ENCODE measurements at places on chromosomes 5 and 9.

DNA sequence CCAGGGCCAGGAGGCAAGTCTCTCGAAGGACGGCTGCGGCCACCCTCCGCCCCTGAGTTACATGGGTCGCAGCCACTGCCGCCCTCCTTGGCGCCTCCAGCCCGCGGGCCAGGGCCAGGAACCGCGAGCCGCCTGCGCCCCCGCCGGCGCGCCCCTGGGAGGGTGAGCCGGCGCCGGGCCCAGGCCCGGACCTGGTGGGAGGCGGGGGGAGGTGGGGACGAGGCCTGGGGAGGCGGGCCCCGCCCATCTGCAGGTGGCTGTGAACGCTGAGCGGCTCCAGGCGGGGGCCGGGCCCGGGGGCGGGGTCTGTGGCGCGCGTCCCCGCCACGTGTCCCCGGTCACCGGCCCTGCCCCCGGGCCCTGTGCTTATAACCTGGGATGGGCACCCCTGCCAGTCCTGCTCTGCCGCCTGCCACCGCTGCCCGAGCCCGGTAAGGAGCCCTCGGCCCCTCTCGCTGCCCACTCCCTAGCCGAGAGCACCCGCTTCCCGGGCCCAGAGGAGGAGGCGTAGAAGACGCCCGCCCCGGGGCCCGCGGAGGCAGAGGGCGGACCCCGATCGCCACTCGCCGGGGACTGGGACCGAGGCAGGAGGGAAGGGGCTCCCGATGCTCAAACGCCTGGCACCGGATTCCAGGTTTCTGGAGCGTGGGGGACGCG, at the start of gene ASS1:
Gene ASS1 (plus strand): TSS at position 397 of the 657 bp plus-strand sequence. CDS start 7,268 bp downstream, outside the sequence.
- no peak for DNase-seq

- no peak for DNase-seq
Observed at GRCh38 chr5:142692321-142692894, 6.5 kb upstream of the FGF1 start.

DNA sequence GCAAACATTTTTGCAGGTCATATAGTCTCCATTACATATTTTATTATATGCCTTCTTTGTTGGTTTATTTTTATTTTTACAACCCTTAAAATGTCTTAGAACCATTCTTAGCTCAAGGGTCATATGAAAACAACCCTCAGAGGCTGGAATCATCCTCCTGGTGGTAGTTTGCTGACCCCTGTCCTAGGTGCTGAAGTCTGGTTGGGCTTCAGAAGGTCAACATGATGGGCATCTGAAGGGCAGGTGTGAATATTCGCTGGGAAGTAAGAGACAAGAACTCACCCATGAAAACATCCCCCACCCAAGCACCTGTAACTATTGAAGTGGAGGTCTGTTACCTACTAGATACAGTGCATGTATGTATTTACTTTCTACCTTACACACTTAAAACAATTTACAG, 75.4 kb downstream of the OSMR start:
- no peak for DNase-seq

- no peak for DNase-seq
Observed at GRCh38 chr5:130323804-130324454, 419.7 kb downstream of the CHSY3 start.

Measured in effector memory CD8-positive, alpha-beta T cell (primary cell).